Fibroblast of mammary gland (primary cell): ENCODE measurements at places on chromosomes 3 and 15.

- DNase-seq: peak; percentile 42
Measured at GRCh38 chr15:56468401-56468800, 3.5 kb upstream of the MNS1 start.

- no peak for DNase-seq
Measured at GRCh38 chr15:64519897-64520296, 59.5 kb downstream of the ZNF609 start.

DNA sequence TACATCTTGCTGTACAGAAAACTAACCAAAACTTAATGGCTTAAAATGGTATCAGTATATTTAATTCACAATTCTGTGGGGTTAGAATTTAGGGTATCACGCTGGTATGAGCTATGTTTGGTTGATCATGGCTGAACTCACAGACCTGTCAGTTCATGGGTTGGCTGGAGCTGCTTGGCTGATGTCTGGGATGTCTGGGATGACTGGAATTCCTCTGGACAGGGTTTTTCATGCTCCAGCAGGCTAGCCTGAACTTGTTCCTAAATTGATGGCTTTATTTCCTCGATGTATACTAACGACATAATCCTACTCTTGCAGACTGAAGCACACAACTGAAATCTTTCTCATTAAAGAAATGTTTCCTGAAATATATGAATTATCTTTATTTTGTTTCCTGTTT lies 338.9 kb upstream of the GBE1 start:
- no peak for DNase-seq

GRCh38 chr3:102481050-102481449 lies 46.2 kb downstream of the ZPLD1 start:
- DNase-seq: no peak

DNA sequence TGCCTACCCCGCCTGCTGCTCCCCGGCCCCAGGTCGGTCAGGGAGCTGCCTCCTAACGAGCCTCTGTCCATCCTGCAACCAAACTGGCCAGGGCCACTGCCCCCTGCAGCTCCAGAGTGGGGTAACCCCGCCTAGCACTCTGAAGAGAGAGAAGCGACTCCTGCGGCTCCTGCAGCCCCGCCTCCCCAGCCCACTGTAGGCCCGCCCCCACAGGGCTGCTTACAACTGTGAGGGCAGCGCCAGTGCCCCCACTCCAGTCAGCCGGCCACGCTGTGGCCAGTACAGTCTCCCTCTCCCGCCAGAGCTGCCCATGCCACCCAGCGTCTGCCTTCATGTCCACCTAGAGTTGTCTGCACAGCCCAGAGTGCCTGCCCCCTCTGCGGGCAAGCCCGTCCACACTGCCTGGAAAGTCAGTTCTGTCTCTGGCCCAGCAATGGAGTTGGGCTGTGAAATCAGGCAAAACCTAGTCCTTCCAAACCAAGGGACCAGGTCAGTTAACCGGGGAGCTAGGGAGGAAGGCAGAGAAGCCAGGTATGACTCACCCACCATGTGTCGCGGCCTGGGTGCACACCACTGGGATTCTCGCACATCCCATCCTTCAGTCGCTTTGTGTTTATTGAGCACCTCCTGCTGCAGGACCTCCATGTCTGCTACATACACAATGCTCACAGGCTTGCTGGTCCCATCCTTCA lies 2.4 kb downstream of the UCN2 start:
- DNase-seq: peak; percentile 66
